Left hindlimb (tissue), 1 donor: ENCODE measurements at places on chromosomes 11 and 22.

DNA sequence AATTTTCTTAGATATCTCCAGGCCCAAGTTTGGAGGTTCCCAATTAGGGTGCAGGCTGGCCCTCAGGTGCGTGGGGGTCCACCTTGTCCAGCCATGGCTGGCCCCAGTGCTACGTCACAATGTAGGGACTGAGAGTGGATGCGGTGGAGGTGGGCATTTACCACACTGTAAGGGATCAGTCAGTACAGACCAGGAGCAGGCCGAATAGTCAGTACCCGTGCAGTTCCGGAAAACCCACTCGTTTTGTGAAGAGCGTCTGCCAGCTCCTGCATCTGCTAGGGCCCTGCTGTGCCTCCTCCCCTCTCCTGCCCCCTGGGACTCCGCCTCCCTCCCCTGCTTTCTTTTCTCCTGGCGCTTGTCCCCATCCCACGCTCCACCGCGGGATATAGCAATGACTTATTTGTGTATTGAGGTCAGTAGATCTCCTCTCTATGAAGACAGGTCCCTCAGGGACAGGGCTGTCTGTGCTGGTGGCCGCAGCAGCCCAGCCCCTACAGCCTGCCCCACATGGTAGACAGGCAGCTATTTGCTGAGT, 50.4 kb upstream of the SEPTIN5 start:
- DNase-seq = peak; percentile 78

DNA sequence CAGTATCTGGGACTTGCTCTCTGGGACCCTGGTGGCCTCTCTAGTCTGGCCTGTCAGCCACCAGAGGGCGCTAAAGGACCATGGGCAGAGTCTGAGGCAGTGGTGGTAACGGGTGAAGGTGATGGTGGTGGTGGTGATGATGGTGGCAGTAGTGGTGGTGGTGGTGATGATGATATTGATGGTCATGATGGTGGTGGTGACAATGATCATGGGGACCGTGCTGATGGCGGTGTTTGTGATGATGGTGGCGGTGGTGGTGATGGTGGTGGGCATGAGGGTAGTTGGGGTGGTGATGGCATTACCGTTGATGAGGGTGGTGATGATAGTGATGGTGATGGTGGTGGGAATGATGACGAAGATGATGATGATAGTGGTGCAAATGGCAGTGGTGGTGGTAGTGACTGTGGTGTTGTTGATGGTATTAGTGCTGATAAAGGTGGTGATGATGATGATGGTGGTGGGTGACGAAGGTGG, 16.0 kb downstream of the TRPM5 start:
- no peak for DNase-seq

GRCh38 chr11:48064306-48064705, 83.9 kb downstream of the PTPRJ start:
- DNase-seq = no peak

GRCh38 chr22:25964961-25965730, 204.1 kb upstream of the SEZ6L start:
- DNase-seq = no peak

DNA sequence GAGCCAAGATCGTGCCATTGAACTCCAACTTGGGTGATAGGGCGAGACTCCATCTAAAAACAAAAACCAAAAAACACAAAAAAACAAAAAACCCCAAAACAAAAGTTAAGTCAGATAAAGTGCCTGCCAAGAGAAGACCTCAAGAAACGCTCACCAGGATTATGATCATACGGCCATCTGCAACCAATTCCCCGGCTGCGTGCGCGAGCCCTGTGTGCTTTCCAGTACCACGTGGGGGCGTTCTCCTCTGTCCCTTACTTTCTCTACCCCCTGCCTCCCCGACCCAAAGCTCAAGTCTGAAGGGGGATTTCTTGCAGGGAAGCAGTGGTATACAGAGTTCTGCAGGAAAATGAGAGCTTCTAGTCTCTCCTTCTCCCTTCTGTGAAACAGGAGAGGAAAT, 10.5 kb upstream of the RPS19BP1 start:
- no peak for DNase-seq

DNA sequence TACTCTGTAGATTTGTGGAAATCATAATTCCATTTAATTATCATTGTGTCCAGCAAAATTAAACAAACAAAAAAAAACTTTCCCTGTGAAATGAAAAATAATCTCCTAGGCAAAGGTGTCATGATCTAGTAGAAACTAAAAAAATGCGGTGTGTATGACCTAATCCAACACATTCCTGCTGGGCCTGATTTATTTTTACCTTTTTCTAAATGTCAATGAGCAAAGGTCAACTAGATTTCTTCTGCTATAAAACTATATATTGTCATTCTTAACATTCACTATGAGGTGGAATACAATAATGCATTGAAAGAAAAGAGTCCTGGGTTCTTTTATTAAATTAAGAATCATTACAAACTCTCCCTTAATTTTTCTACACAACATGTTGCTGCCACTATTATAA, 57.1 kb upstream of the MN1 start:
- no peak for DNase-seq

- DNase-seq = peak; percentile 21
Observed at GRCh38 chr22:49965091-49966040, 4.8 kb downstream of the PIM3 start.

- no peak for DNase-seq
Observed at GRCh38 chr11:19370100-19370861, 129.5 kb upstream of the E2F8 start.

DNA sequence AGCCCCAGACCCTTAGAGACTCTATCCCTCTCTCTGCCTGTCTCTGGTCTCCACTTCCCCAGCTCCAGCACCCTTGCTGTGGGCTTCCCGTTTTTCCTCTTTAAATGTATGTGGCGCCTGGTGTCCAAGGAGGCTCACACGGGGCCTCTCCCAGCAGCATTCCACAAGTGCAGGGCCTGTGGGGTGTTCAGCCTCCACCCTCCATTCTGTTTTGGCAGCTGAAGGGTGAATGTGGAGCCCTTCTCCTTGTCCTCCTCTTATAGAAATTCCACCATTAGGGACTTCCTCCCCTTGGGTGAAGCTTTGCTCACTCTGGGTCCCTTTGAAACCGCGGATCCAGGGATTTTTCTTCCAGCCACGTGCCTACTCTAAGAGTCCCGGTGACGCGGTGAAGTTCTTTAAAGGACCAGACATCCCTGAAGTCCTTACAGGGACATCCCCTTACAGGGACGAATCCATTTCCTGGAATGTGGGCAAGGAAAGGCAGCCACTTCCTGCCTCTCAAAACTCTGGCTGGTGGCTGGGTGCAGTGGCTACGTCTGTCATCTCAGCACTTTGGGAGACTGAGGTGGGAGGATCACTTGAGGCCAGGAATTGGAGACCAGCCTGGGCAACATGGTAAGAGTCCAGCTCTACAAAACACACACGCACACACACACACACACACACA, 1.6 kb upstream of the TSPAN18 start:
- DNase-seq = no peak

DNA sequence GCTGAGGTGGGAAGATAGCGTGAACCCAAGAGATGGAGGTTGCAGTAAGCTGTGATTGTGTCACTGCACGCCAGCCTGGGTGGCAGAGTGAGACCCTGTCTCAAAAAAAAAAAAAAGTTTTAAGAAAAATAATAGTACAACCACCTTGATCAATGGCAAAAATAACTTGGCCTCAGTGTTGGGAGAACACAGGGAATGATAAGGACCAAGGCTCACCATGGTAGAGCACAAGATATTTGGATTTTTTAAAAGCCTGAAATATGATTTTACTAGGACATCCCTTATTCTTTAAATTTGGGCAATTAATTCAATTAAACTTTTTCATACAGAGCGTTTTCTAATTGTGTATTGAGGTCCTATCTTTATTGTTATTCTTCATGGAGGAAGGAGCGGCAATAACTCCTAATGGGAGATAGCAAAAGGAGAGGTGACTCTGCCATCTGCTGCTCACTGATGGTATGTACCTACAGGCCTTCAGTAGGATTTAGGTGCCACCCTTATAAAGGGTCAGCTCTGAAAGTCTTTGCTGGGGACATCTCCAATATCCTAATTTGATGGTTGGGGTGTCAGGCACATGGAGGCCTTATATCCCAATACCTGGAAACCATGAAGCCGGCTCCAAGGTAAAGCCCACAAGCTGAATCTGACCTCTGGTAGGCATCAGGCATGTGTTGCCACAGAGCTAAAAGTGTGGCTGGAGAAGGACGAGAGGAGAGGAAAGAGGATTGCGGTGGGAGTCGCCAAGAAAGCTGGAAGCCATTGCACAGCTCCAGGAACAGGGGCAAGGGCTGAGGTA, 21.9 kb upstream of the POLD3 start:
- DNase-seq = no peak

DNA sequence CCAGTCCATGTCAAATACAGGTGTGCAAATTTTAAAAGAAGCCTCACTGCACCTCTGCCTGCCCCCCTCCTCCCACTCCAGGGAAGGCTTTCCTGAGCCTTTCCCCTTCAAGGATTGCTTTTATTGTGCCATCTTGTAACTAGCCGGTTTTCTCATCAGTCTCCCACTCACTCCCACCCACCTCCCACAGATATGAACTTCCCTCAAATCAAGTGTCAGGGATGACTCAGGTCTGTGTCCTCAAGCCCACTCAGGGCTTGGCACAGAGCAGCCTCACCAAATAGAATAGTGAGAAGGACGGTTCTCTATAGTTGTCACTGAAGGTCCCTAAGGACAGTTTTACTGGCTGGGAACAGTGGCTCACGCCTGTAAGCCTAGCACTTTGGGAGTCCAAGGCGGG, 43.0 kb downstream of the THAP12 start:
- no peak for DNase-seq

DNA sequence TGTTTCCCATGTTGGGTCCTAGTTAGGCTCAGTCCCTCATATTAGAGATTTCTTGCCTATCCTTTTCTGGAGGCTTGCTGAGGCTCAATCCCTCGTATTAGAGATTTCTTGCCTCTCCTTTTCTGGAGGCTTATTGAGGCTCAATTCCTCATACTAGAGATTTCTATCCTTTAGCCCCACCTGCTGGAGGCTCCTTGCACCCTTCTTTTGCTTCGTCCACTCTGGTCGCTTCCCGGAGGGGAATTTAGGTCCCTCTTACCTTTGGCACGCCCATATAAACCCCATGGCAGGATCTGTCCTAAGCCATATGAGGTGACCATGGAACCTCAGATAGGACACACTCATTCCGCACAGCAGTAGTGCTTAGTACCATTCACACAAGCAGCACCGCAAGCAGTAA, 15.9 kb downstream of the CYP2D6 start:
- no peak for DNase-seq

DNA sequence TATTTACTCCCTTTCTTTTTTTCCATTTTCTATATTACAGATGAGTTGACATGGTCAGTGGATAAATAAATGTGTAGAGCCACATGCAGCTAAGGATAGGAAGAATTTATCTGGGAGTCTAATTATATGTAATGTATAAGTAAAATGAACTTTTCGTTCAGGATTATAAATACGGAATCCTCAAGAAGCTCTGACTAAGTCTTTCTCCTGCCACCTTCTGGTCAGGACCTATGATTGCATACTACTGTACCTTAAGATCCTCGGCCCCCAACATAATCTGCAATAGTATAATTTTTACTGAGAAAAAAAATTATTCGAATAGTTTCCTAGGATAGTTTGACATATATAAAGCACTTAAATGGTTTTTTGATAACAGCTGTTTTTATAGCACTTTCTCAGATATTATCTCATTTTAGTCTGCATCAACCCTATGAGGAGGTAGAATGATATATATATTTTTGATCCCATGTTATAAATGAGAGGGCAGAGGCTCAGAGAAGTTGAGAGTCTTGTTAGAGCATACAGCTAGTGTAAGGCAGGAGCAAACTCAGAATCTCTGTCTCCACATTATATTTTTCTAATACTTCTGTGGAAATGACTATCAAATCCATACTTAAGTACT, 36.1 kb downstream of the CCDC90B start:
- no peak for DNase-seq

- DNase-seq = peak; percentile 58
Observed at GRCh38 chr11:133821776-133822175, 23.5 kb downstream of the SPATA19 start.

- no peak for DNase-seq
Observed at GRCh38 chr11:76119779-76120178, 86.5 kb downstream of the WNT11 start.

GRCh38 chr11:7905961-7906429, 25.1 kb downstream of the OR10A6 start:
- DNase-seq = no peak

GRCh38 chr22:35150183-35151107, 84.5 kb downstream of the ISX start:
- DNase-seq = peak; percentile 65

DNA sequence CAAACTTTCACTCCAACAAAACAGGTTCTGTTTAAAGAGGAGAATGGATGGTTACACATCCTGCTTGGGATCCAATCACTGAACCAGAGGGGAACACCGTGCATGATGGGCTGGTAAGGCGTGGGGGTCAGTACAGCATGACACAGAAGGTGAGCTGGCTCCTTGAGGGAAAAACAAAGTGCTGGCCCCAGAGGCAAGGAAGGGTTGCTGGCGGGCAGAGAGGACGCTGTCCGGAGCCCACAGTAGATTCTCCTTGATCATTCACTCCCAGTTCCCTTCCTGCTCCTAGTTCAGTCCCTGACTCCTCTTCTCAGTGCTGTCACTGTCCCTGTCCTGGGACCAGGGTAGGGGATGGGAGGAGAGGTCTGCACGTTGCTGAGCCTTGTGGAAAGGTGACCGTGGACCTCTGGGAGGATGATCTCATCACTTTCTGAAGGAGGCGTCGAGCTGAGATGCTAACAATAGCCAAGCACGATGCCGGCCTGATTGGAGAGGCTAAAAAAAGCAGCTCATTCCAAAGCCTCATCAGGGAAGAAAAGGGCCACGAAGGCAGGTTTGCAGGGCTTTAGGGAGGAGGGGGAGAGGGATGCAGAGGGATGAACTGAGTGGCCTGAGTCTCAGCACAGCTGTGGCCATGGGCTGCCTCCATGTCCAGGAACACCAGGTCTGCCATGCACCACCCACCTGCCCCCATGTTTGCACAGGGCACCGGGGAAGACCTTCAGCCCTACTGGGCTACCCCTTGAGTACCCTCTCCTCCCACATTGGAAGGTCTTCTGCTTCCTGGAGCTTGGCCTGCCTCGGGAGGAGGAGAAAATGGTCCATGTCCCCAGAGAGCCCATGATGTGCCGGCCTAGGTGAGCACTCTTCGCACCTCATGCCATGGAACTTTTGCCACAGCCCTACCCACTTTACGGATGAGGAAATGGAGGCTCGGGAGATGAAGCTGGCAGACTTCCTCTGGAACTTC, 72.7 kb upstream of the RTL6 start:
- no peak for DNase-seq
